ENCODE measurements at places on chromosomes 1 and 21.
A peak's percentile ranks its signal among the peaks of the same experiment; 100 is the strongest.

DNA sequence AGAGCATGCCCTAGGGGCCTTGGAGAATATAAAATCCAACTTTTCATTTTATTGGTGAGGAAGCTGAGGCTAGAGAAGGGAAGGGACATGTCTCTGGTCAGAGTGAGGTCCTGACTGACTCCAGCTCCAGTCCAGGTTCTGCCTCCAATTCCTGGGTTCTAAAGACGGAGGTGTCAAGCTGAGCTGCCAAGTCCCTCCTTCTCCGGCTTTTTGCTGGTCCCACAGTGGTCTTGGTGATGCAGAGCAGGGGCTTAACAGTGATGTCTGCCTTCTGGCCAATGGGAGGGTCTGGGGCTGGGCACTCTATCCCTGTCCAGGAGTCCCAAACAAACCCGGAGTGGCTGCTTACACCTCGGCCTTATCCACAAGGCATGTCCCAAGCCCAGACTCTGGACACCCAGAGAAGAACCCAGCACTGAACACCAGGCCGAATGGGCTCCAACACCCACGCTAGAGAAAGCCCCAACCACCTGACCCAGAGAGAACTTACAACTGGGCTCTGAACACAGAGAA lies 104.8 kb downstream of the EBNA1BP2 start:
- no peak for DNase-seq

- DNase-seq = no peak
These were observed 193.9 kb downstream of the FMN2 start for GRCh38 chr1:240285540-240285939.

- no peak for DNase-seq
These were observed 268.9 kb downstream of the HHAT start for GRCh38 chr1:210597555-210598134.

GRCh38 chr1:40341491-40342380 lies 24.6 kb upstream of the COL9A2 start:
- no peak for DNase-seq

GRCh38 chr1:229381234-229381633 lies 38.4 kb upstream of the CCSAP start:
- DNase-seq = no peak

DNA sequence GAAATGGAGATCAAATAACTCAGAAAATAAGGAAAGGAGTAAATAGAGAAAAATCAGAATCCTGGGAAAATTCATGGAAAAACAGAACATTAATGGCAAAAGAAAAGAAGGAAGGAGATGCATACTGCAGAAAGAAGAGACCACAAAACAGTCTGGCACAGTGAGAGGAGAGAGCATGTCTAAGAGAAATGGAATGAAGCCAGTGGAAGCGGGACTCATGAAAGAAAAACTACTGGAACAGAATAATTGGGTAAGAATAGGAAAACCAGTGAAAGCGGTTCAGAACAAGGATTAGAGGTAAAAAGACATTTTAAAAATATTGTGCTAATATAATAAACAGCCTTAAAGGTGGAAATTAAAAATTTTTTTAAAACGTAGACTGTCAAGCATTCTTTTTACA lies 93.6 kb upstream of the GREM2 start:
- DNase-seq = no peak

GRCh38 chr1:53244141-53244540 lies 5.8 kb upstream of the MAGOH start:
- no peak for DNase-seq

DNA sequence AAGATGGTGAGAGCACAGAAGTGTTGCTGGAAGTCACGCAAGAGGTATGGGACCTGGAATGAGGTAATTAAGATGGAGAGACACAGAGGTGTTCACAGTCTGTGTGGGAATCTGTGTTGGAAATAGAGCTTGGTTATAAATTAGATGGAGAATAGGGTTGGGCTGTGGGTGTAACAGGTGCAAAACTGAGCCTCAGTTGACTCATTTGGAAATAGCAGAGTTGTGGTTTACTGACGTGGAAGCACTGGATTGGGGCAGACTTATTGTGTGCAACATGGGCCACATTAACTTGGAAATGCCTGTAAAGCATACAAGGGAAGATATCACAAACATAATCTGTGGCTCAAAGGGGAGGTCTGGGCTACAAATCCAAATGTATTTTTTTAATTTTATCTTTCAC lies 13.0 kb downstream of the CAMSAP2 start:
- peak; percentile 11 for DNase-seq

DNA sequence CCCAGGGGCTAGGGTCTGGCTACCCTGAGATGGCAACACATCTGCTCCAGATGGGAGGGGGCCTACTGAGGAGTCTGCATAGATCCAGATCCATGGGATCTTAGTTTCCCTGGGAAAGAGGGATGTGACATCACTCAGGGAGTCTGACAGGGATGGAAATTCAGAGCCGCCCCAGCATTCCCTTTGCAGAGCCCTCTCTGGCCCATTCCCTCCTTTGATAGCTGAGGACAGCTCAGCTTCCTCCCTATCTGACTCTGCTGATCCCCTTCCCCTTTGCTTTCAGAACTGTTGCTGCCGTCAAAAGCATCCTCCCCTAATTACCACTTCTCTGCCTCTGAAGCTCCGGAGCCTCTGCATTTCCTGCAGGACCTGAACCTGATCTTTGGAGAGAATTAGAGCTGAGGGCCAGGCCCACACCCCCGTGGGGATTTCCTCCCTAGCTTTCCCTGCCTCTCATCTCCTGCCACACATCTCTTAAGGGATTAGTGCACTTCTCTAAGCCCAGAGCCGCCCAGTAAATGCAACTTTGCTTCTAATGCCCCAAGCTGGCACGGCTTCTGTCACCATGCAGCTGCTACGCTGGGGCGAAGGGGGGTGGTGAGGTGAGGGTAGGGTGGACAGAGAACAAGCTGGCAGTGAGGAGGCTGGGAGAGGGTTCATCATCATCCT lies 9.5 kb upstream of the ASCL5 start:
- DNase-seq = no peak

- DNase-seq = no peak
These were observed 3.4 kb upstream of the NVL start for GRCh38 chr1:224333309-224333926.

DNA sequence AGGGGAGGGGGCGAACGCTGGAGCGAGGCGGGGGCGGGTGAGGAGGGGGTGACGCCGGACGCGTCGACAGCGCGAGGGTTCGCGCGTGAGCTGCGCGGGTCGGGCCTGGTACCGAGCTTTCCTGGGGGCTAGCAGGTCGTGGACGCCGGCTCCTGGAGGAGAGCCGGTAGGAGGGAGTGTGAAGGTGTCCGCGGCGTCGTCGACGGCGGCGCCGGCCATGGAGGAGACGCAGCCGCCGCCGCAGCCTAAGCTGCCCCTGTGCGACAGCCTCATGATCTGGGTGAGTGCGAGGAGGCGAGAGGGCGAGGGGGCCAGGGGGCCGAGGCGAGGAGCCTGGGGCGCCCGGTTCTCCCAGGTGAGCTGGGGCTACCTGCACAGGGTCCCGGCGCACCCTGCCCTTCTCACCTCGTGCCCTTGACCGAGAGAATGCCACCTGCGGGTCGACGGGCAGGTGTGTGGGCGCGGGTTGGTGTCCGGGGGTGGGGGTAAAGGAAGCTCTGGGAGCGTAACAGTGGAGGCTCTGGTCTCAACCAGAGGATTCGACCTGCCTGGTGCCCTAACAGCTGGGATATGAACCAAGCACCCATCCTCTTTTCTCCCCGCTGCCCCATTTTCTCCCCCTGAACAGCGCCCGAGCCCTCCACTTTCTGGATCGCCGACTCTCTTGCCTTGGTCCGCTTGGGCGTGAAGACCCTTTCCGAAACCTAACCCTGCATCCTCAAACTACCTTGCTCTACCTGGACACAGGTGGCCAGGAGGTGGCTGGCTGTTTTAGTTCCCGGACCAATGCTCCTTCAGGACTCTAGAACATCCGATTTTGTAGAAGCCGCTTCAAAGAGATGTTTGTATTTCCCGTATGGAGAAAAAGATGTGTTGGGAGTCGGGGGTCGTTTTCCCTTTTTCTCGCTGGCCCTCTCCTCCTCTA lies at the start of gene HOOK1:
Gene HOOK1 (plus strand): TSS at position 49 of the 925 bp plus-strand sequence. CDS start 169 bp downstream, at position 218.
- no peak for DNase-seq

GRCh38 chr1:145730467-145730866 lies 11.2 kb downstream of the CD160 start:
- no peak for DNase-seq

- peak; percentile 84 for DNase-seq
These were observed 6.3 kb upstream of the PTP4A2 start for GRCh38 chr1:31944205-31945089.

DNA sequence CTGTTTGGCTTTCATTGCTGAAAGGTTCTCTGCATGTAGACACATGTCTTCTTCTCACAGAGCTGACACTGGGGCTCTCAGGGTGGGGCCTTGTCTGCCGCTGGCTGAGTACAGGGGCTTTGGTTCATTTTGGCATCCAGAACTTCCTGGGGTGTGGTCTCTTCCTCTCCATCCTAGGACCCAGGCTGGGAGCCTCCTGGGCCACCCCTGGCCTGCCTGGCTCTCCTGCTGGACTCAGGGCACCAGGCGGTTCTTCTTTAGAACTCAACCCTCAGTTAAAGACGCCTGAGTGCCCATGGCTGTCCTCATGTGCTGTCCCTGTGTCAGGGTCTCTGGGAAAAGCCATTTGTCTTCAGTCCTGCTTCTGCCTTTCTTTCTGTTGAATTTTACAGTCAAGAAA lies 5.5 kb upstream of the KRTAP10-5 start:
- no peak for DNase-seq

GRCh38 chr1:198678901-198679329 lies 40.1 kb downstream of the PTPRC start:
- peak; percentile 54 for DNase-seq

DNA sequence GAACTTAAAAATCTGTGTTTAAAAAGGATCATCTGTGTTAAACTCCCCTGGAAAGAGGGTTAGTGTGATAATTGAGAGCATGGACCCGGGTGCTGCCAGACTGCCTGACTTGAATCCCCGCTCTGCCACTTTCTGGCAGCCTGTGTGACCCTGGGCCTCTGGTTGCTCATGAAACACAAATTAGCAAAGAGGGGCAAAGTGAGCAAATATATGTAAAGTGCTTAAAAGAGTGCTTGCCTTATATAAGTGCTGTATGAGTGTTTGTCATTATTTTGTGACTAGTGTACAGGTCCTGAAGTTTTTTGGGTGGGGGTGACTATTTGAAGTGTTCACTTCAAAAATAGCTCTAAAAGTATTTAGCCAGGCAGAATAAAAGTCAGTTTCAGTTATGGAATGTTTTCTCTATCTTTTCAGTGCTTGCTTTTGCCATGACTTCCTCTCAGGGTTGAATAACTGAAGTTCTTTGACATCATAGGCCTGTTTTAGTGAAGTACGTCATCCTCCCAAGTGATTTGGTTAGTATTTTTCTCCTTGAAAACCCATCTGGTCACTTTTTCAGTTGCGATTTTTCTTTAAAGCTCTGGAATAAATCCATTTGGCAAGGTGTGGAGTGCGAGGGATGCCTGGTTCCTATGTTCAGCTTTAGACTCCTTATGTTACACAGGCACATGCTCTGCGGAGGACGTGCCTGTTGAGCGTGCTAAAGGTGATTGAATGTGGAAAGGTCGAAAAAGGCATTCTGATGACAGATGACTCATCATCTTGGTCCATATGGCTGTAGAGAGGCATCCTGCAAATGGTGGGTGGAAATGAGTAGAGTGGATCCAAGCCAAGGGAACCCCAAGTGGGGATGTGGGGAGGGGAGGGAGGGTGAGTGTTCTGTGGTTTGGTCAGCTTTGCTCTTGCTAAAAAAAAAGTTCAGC lies 47.8 kb downstream of the AK4 start:
- DNase-seq = no peak

GRCh38 chr1:236638945-236639344 lies 34.6 kb upstream of the HEATR1 start:
- no peak for DNase-seq

DNA sequence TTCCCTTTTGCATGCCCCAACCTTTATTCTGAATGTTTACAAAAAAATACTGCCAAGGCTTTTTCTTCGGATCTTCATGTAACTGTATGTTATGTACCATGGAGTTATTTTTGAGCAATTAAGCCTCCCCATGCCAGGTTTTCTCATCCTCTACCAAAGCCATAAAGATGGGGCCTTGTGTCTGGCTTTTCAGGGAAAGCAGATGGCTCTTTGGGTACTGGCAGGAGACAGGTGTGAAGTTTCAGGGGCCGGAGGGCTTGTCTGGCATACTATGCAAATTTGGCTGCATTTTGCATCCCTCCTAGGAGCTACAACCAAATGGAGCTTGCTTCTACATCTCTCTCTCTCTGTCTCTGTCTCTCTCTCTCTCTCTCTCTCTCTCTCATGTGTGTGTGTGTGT lies 28.1 kb upstream of the PLXNA2 start:
- no peak for DNase-seq

DNA sequence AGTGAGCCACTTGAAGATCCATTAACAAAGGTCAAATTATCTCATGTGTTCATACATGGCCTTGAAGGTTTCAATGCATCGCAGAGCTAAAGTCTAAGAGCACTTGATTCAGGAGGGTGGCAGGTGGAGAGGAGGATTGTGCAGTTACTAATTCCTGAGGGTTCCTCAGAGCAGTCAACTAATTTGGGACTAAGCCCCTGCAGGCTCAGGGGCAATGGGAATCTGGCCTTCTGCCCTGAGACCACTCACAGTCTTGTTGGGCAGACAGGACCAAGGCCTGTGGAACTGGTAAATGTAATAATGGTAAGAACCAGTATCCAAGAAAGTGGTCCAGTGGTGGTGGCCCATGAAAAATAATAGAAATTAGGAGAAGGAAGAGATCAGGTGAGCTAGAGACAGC lies 127.4 kb upstream of the HMGB4 start:
- no peak for DNase-seq

- no peak for DNase-seq
These were observed 41.5 kb downstream of the ZBTB17 start for GRCh38 chr1:15934211-15935055.

DNA sequence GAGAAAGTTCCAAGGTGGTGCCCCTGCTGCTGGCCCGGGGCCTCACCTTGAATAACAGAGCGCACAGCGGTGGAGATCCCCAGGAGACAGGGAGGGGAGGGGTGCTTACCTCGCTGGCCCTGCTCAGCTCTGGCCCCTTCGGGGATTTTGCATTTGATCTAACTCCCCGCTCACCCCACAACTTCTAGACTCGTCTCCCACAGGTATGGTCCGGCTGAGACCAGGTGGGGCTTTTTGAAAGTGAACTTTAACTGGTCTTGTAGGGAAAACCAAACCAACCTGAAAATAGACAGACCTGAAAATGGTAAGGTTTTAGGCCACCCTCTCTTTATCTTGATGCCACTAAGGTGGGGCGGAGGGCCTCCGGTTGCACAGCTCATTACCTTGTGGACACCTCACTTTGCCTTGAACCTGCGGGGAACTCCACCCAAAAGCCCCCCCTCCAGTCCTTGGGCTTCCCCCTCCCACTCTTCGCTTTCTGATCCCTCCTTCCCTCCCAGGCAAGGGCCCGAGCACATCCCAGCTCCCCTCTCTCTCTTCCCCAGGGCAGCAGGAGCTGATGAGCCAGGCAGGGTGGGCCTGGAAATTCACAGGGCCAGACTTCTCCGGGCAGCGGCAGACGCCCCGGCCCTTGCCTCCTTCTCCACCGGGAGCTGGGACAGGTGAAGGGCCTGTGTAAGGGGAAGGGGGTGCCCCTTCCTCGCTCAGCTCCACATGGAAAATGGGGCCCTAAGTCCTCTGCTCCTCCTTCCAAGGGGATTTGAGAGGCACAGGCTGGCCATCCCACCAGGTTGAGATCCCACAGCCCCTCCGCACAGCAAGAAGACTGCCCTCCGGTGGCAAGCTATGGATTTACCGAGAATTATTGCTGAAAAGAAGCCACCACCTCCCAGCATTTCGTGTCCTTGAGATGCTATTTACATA lies 16.1 kb downstream of the TNFRSF8 start:
- DNase-seq = peak; percentile 69

GRCh38 chr1:83761167-83762038 lies 237.5 kb downstream of the TTLL7 start:
- peak; percentile 22 for DNase-seq

GRCh38 chr1:26078286-26079177 lies 11.1 kb upstream of the TRIM63 start:
- no peak for DNase-seq

- no peak for DNase-seq
These were observed 89.8 kb downstream of the DHRS3 start for GRCh38 chr1:12528021-12528852.
